ENCODE measurements at places on chromosomes 3 and 15. TPM values are rescaled to one million over a fixed set of nuclear protein-coding genes. Genes with fewer than 3 reads are reported as not detected.

FBXO40 gene
- total RNA-seq: not detected

SPTBN5 gene
- 0.20 TPM for total RNA-seq

CFAP100 gene
- not detected for total RNA-seq

CDCP1 gene
- 87.6 TPM for total RNA-seq

PAQR9 gene
- total RNA-seq: 0.36 TPM

ASTE1 gene
- total RNA-seq: 7.4 TPM

CYP8B1 gene
- not detected for total RNA-seq

EXD1 gene
- not detected for total RNA-seq

CHDH gene
- 0.03 TPM for total RNA-seq

SLC22A13 gene
- total RNA-seq: 1.2 TPM

INSYN1 gene
- total RNA-seq: 3.3 TPM

MYL3 gene
- total RNA-seq: not detected

TTBK2 gene
- total RNA-seq: 16.5 TPM

FBXW12 gene
- not detected for total RNA-seq

GOLGA8G gene
- total RNA-seq: not detected

CFAP92 gene
- not detected for total RNA-seq

RPN1 gene
- 380 TPM for total RNA-seq

MEGF11 gene
- total RNA-seq: not detected

OXSR1 gene
- 51.3 TPM for total RNA-seq

SPSB4 gene
- total RNA-seq: not detected

ZPLD1 gene
- 1.1 TPM for total RNA-seq

RASA2 gene
- 13.5 TPM for total RNA-seq

CD96 gene
- total RNA-seq: 0.13 TPM

SPATA12 gene
- total RNA-seq: not detected

PLA2G4D gene
- total RNA-seq: not detected

RYR3 gene
- 0.07 TPM for total RNA-seq

CHRNA5 gene
- 0.78 TPM for total RNA-seq

UROC1 gene
- total RNA-seq: not detected

RAB6B gene
- 4.2 TPM for total RNA-seq

PLXNB1 gene
- 37.3 TPM for total RNA-seq

PRR20G gene
- total RNA-seq: not detected

PAQR5 gene
- total RNA-seq: 0.03 TPM

SLITRK3 gene
- total RNA-seq: not detected

C3orf52 gene
- 2.5 TPM for total RNA-seq

TMEM207 gene
- total RNA-seq: not detected

HSPBAP1 gene
- 5.6 TPM for total RNA-seq

SLC9C1 gene
- total RNA-seq: 0.43 TPM

TMC3 gene
- 0.20 TPM for total RNA-seq

LRRC31 gene
- total RNA-seq: not detected

ACKR4 gene
- 24.0 TPM for total RNA-seq
